CD4-positive, alpha-beta T cell treated with Interleukin-17A for 1 hour (primary cell): ENCODE measurements at places on chromosomes 1 and 21.

DNA sequence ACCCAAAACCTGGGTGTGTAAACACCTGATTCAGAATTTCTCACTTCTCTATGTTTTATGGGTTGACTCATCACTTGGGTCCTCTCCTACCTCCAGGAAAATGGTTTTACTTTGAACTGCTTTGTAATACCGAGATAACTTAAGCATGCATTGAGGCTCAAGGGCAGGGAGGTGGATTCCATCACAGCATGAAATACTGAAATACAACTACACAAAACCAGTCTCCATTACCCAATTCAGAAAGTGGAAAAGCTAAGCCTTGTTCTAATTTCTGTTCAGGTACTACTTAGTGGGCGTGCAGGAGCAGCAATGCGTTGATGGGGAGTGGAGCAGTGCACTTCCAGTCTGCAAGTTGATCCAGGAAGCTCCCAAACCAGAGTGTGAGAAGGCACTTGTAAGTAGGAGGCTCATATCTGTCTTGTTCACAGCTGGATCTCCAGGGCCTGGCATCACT, 6.1 kb upstream of the C4BPA start:
- no peak for DNase-seq

DNA sequence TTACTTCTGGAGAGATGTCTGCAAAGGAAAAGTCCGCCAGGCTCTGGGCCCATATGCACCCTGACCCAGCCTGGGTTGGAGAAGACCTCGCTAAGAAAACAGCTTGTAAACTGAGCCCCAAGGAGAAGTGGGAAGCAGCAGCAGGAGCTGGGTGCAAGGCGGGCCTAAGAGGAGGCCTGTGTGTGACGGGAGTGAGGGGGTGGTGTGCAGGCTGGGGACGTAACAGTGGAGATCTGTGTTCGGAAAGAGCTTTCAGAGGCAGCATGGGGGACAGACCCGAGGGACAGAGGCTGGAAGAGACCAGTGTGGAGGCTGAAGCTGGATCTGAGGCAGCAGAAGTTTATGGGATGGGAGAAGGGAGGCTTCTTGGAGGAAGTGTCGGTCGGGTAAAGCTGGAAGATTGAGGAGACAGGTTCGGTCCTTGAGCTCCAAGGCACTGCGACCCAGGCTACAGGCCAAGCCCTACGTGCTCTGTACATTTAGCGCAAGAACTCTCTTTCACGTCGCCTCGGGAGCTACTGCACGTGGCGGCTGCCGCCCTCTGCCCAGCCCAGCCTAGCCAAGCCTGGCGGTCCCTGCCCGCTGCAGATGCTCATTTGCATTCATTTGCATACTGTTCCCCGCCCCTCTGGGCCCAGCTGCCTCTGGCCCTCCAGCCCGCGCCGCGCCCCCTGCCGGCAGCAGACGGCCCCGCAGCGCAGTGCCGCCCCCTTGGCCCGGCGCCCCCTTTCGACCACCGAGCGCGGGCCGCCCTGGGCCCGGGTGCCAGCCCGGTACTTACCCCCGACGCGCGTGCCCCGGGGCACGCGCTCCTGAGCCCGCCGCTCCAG, 6.3 kb downstream of the HPCA start:
- peak; percentile 26 for DNase-seq

GRCh38 chr1:41762777-41763176, 155.9 kb downstream of the HIVEP3 start:
- DNase-seq = no peak

- DNase-seq = peak; percentile 62
Measured at GRCh38 chr1:202192770-202193613, 607 bp upstream of the LGR6 start.

- DNase-seq = no peak
Measured at GRCh38 chr1:41501581-41501980, 17.1 kb upstream of the EDN2 start.

GRCh38 chr1:30615076-30615795, 108.1 kb downstream of the MATN1 start:
- DNase-seq = no peak

DNA sequence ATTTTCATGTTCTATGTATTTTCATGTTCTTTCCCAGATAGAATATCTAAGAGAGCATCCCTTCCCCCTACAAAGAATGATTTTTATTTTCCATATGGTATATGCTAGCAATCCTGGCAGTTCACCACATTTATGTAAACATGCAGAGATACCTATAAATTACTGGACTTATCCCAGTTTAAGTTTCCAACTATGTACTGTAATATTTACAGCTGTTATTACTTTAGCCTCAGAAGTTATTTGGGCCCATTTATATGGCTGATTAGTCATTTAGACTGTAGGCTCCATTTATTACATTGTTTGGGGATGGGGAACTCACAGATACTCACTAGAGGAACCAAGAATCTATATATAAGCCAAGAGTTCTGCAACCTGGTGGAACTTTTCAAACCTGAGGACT, 84.8 kb upstream of the WARS2 start:
- DNase-seq = no peak
